Foreskin keratinocyte (primary cell): ENCODE measurements at places on chromosomes 4 and X.

- DNase-seq, result no peak
These were observed 11.3 kb upstream of the DRP2 start for GRCh38 chrX:101208152-101208905.

DNA sequence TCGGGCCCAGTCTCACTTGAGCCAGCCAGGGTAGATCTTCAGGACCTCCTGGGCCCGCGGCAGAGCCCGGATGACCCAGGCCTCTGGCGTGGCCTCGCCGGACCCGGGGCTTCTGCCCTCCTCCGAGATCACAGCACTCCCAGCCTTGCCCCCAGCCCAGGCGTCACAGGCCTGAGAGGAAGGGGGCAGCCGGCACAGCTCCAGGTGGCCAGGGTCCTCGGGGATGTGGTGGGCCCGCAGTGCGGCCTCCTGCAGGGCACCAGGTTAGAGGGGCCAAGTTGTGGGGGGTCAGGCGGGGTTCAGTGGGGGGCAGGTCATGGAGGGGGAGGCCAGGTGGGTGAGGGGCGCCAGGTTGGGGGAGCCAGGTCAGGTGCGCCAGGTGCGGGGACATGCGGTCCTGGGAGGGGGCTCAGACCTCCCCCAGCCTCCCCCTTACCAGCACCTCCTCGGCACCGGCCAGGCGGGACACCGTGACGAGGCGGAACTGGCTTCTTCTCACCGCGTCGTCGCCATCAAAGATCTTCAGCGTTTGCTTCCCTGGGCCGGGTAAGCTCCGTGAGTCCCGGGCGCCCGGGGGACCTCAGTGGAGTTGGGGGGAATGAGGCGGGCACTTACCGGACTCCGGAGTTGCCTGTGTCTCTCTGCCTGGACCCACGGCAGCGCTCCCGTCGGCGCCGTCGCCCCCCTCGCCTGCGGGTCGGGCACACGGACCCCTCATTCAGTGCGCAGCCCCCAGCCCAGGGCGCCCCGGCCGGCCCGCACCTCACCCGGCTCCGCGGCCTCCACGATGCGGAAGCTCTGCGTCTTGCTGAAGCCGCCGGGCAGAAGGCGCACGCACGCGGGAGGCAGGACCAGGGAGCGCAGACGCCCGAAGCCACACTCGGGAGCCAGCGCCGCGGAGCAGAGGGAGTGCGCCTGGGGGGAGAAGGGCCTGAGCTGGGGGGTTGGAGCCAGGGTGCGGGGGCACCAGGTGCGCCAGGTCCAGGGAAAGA is 6.0 kb downstream of the DGKQ start:
- no peak for DNase-seq

DNA sequence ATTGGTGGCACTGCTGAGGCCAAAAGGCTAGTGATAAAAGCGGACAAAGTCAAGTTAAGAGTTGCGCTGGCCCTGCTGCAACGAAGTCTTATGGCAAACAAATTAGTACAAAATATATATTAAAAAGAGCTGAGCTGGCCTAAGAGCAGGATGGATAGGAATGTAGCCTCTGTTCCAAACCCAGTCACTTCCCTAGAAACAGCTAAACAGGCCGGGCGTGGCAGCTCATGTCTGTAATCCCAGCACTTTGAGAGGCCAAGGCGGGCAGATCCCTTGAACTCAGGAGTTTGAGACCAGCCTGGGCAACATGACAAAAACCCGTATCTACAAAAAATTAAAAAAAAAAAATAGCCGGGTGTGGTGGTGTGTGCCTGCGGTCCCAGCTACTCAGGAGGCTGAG is 32.4 kb upstream of the UGDH start:
- DNase-seq, result no peak

DNA sequence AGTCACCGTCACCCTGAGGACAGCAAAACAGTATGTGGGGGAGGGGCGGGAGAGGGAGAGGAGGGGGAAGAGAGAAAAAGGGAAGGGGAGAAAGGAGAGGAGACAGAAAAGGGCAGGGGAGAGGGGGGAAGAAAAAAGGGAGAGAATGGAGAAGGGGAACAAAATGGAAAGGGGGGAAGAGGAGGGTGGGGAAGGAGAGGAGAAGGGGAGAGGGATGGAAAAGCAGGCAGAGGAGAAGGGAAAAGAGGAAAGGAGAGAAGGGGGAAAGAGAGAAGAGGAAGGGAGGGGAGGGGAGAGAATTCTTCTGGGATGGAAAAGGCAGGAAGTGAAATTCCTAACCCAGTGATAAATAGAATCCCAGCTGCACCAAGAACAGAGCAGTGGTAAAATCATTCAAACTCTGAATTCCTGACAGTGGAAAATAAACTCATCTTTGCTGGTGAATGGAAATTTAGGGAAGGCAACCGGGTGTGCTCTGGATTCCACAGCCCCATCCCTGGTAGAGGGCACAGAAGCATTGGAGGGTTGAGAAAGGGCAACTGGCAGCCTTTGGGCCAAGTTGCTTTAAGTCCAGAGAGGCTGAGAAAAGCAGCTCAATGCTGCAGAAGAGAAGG is 244.2 kb downstream of the BCOR start:
- no peak for DNase-seq

DNA sequence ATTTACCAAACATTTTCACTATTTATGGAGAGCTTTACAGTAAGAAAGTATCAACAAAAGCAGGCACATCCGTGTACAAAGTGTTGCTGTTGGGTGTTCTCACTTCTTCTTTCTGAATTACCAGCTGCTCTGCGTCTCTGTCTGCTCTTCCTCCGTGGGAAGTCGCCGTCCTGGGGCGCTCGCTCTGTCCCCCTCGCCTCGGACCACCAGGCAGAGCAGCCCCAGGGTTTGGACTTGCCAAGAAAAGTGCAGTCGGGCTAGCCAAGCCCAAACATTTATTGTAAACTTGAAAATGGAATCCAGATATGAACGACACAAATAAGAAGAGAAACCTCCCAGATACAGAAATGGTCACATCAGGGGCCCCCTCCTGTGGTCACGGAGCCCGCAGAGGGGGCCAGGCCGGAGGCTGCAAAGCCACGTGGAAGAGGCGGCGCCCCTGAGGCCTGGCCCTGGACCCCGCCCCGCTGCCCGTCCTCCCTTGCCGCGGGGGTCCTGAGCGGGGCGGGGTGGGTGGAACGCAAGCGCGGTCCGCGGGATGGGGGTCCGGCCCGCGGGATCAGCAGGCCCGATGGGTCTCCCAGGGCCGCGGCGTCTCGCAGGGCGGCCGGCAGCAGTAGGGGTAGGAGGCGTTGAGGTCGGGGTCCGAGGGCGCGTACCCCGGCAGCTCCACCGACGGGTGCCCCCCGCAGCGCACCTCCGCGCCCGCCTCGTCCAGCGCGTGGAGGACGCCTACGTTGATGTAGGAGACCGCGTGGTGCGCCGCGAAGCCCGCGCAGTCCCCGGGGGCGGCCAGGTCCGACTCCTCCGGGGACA is 1.5 kb downstream of the TMEM271 start:
- DNase-seq, result no peak

- no peak for DNase-seq
These were observed 38.6 kb downstream of the SORBS2 start for GRCh38 chr4:185773419-185773818.

- no peak for DNase-seq
These were observed 118.5 kb downstream of the WDFY3 start for GRCh38 chr4:84847978-84848377.

DNA sequence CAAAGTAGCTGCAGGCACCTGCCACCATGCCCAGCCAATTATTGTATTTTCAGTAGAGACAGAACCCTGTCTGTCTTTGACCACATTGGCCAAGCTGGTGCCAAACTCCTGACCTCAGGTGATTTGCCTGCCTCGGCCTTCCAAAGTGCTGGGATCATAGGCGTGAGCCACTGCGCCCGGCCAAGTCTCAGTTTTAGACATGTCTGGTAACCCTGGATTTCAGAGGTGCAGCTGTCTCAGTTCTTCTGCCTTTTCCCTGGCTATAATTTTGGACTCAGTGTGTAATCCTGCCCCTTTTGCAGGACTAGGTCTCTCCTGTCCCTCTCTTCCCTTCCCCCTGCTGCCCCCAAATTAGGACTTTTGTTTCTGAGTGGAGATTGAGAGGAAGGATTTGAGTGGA is 46.6 kb downstream of the FAM193A start:
- DNase-seq, result no peak

DNA sequence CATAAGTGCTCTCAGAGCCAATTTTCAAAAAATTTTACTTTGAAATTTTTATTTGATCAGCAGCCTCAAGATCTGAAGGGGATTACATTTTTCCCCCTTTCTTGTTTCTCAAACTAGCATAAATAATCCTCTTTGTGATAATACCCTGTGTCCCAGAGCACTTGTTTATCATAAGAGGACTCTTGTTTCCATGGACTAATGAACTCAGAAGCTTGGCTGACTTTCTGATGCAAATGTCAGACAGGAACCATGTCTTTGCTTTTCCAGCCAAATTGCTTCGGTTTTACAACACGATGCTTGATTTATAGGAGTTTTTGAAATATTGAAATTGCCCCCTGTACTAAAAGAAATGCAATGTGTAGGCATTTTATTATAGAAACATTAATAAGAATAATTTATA is 859.3 kb upstream of the LCORL start:
- DNase-seq, result no peak

DNA sequence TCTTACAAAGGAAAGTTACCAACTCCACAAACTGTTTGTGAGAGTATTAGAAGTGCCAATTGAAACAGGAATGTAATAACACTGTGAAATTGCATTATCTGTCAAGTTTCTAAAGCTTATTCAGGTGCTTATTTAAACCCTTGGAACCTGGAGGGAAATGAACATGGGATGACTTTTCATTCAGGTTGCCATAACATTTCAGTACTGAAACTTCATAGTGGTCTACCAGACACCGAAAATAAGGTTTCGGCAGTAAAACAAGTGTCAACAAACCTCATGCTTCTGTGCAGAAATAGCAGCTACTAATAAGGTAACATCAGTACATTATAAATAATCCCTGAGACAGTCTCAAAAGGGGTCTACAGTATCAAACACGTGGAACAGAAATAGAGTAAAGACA is 890.7 kb upstream of the INTU start:
- no peak for DNase-seq

DNA sequence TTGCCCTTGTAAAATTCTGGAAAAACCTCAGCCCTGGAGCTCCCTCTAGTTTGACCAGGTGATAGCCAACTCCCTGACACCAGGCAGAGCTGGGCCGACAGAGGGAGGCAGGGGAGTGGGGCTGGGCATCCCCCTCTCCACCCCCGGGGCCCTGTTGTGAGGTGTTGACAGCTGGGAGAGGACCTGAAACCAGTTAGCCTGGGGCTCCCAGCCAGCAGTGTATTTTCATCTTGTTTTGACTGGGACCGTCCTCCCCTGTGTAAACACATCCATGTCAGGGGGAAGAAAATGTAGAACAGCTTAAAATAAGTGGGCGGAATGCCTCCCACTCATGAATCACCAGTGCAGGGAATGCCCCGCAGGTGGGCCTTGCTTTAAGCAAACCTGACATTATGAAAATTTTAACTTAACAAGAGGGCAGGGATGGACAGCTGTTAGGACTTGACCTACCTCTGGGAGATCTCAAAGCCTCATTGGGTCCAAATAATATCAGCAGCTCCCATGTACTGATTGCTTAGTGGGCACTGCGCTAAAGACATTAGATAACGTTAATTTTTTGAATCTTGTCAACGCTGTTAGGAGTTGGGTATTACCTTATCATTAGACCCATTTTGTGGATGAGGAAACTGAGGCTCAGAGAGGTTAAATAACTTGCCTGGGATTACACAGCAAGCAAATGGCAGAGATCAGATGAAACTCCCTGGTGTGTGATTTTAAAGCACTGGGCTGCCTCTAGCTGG is 45.9 kb downstream of the TSC22D3 start:
- DNase-seq, result no peak

GRCh38 chrX:108034725-108035124 is 10.1 kb upstream of the VSIG1 start:
- DNase-seq, result no peak

DNA sequence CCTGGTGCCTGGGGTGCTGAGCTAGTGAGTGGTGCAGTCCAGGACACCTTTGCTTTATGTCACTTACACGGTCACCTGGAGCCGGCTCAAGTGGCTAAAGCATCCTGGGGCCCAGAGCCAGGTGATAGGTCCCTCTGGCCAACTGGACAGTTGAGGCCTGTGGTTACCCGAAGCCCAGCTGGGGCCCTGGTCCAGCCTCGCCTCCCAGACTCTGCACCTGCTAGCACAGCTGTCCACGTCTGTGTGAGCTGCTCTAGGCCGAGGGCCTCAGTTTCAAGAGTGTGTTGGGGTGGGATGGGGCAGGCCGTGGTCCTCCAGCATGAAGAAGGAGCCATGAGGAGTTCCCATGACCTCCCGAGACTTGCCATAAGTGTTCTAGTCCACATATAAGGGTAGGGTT is 7.7 kb upstream of the ADD1 start:
- DNase-seq, result no peak

DNA sequence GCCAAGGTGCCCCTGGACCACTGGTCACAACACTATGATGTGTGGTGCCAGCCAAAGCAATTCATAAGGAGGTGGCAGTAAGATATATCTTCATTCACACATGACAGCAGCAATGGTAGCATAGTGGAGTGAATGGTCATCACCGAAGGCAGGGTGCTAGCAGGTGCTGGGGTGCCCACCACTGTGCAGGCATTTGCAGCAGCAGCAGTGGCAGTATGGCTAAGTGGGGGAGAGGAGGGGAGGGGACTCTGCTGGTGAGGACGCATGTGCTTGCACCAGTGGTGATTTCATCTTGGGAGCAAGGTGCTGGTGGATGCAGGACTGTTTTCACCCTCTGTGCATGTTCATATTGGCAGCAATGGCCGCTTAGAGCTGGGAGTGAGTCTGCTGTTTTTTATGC is 419.1 kb upstream of the KLHL4 start:
- no peak for DNase-seq

DNA sequence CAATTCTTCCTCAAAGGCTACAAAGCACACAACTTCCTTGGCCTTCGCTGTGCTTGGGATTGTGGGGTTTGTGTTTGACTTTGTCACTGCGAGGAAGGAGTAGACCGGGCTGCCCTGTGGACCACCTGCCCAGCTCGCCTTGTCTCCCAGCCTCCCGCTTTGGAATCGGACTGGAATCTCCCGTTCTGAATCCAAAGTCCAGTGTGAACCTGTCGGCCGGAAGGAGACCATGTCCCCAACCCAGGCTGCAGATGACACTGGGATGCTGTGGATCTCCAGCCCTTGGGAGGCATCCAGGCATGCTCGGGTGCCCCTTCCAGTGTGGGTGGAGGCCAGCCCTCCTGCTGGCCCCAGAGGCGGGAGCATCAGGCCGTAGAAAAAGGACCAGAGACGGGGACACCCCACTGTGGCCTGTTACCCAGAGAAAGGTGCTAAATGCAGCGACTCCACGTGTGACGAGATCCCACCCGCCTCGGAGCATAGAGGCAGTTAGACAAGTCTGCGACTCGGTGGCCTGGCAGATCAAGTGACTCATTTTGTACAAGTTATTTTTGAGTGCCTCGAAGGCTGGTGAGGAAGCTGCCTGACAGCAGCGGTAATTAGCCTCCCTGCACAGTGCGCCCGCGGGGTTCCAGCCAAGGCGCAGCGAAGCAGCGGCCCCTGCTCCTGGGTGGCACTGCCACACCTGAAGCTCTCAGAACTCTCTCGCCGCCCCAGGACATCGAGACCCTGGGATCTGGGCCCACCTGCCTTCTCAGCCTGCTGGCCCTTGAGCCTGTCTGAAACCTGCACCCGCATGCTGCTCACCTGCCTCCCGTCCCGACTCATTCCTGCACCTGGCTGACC is 57.5 kb downstream of the ADRA2C start:
- no peak for DNase-seq
